ENCODE measurements at places on chromosomes 3 and 15.

DNA sequence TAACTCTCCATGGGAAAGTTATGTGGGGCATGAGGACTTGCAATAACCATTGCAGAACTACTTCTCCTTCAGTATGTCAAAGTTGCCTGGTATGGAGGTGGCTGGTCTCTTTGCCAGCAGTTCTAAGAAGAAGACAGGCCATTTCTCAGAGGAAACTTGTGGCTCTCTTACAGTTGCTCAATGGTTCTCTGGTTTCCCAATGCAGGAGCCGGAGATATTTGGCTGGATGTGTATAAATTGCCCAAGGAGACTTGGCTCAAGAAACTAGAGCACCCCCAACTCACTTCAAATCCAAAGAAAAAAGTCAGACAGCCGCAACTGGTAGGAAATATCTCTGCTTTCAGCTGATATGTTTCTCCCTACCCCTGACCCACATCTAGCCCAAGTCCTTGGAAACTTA is 24.2 kb downstream of the WDR93 start:
- no peak for DNase-seq

DNA sequence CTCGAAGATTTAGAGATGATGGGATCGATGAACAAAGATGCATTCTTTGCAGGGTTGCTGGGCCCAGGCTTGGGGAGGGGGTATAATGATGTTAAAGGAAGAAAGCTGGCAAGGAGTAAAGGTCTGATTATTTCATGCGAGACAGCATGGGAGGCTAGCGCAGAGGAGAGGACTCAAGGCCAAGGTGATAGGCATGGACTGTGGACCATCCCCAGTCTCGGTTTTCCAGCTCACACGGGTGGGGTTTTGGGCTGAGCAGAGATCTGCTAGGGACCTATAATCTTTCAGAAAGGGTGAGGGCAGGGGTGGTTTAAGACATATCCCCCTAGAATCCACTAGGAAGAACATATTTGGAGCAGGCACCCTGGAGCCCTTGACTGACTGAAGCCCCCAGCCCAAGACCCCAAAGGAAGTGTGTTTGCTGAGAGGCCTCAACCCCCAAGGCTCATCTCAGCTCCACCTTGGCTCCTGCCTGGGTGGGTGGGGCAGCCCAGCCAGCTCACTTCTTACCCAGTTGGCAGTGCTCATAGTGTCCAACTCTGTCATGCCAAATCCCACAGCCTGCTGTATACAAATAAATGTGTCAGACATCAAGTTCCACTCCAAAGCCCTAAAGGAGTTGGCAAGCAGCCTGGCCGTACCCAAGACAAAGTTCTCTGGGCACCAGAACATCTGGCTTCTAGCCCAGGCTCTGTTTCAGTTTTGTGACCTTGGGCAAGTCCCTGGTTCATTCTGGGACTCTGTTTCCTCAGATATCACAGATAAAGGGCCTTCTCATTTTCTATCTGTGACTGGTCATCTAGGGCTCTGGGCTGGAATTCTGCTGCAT is 17.9 kb downstream of the ACSBG1 start:
- DNase-seq: no peak

GRCh38 chr15:68265674-68266073 is 11.9 kb upstream of the FEM1B start:
- no peak for DNase-seq

- DNase-seq: no peak
These were observed 693.1 kb upstream of the NECTIN3 start for GRCh38 chr3:110378481-110378880.

- no peak for DNase-seq
These were observed 1.5 kb downstream of the RPN1 start for GRCh38 chr3:128648940-128649663.

DNA sequence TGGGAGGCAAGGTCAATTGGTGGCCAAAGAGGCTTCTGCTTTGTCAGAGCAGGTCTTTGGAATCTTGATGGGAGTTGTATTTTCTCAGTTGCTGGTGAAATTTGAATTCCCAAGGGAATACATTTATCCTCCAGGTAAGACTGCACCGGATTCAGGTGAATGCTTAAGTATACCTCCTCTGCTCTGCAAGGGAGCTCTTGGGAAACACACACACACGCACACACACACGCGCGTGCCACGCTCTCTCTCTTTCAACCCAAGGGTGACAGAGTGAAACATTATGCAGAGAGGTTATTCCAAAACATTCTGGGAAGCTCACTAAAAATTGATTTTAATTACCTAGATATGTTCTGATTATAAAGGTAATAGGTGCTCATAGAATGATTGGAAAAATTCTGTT is 33.7 kb downstream of the ST6GAL1 start:
- DNase-seq: no peak

DNA sequence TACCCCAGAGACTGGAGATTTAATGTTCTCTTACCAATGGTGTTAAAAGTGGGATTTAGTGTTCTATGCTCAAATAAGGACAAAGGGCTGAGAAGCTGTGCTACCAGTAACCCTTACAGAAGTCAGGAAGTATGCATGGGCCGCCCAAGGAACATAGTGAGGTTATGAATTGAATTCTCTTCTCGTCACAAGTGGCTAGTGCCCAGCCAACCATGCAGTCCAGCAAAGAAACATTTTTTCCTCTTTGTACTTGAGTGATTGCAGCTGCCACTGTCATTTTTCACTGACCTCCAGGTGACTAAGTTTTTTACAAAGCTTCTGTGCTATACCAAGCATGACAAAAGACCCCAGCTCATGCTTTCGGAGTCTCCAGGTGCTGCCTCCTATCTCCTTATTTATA is 110.6 kb upstream of the DCBLD2 start:
- no peak for DNase-seq

Measured in common myeloid progenitor, CD34-positive (primary cell).